ENCODE measurements at places on chromosomes 6 and 20. TPM values are rescaled to one million over a fixed set of nuclear protein-coding genes. Genes with fewer than 3 reads are reported as not detected.

The BANF2 gene
- total RNA-seq, result not detected

The RAB22A gene
- total RNA-seq, result 47.4 TPM

The C2 gene
- 1.1 TPM for total RNA-seq

The KHDC3L gene
- not detected for total RNA-seq

DNA sequence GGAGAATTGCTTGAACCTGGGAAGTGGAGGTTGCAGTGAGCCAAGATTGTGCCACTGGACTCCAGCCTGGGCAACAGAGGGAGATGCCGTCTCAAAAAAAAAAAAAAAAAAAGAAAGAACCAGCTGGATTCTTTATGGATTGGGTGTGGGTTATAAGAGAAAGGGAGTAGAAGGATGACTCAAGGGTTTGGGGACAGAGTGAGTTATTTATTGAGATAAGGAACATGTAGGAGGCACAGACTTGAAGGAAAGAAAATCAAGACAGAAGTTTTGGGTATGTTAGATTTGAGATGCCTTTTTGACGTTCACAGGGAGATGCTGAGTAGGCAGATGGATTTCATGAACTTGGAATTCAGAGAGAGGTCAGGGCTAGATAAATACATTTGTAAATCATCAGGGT, 47.6 kb downstream of the KIZ start:
- H3K4me1 ChIP-seq, result peaks cover 7% of the 10 kb centered on the region
- no peak overlapping the region for H3K4me3 ChIP-seq
- H3K27ac ChIP-seq, result no peak overlapping the region

GRCh38 chr6:45721665-45722064, 294.0 kb downstream of the CLIC5 start:
- no peaks in the 10 kb centered on the region for H3K36me3 ChIP-seq
- H3K27me3 ChIP-seq, result no peaks in the 10 kb centered on the region
- H3K4me3 ChIP-seq, result no peak overlapping the region
- no peak for DNase-seq

DNA sequence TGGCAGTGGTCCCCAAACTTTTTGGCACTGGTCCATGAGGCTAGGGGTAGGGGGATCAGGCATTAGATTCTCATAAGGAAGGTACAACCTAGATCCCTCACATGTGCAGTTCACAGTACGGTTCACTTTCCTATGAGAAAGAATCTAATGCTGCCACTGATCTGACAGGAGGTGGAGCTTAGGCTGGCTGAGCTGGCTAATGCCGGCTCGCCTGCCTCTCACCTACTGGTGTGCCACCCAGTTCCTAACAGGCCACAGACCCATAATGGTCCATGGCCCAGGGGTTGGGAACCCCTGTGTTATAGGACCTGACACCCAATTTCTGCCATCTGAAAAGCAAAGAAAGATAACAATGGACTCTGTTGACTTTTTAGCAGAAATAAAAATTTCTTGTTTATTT, 199.6 kb downstream of the GMPR start:
- no peaks in the 10 kb centered on the region for H3K27me3 ChIP-seq
- H3K27ac ChIP-seq, result no peak overlapping the region
- H3K4me1 ChIP-seq, result peaks cover 5% of the 10 kb centered on the region
- no peaks in the 10 kb centered on the region for H3K36me3 ChIP-seq

DNA sequence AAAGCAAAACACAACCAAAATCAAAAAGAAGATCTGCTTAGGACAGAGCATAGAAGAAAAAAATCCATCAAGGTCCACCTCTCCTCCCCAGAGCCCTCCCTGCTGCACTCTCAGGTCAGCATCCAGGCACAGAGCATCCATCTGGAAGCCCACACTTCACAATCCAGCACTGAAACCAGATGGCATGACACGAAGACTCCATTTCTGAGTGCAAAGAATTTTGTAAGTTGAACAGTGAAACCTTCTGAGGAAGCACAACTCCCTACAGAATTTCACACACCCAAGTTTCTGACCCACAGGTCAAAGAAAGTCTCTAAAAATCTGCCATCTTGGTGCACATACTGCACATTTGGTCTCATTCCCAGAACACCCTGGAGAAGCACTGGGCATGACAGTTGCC, 128.8 kb upstream of the STXBP5 start:
- no peak overlapping the region for H3K4me3 ChIP-seq
- no peaks in the 10 kb centered on the region for H3K27me3 ChIP-seq
- H3K27ac ChIP-seq, result no peak overlapping the region
- no peaks in the 10 kb centered on the region for H3K36me3 ChIP-seq

DNA sequence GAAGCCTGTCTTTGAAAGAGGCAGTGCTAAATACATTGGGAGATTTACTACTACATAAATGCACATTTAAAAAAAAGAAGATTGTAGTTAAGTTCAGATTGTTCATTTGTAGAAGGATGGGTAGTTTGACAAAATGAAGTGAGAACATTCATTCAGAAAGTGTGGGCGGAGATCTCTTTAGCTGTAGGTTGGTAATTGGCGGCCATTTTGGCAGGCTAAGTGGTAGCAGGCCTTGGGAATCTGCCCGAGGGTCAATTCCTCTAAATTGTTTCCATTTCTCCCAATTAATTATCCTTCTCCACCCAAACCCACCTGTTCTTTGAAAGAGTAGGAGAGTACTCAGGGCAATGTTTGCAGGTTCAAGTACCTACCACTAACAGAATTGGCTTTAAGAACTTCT, 17.9 kb downstream of the SOX4 start:
- DNase-seq, result no peak
- H3K27ac ChIP-seq, result no peak overlapping the region
- peaks cover 5% of the 10 kb centered on the region for H3K4me1 ChIP-seq
- no peaks in the 10 kb centered on the region for H3K27me3 ChIP-seq
- H3K4me3 ChIP-seq, result no peak overlapping the region

- H3K36me3 ChIP-seq, result peaks cover 3% of the 10 kb centered on the region
- no peak overlapping the region for H3K4me3 ChIP-seq
- H3K27me3 ChIP-seq, result no peaks in the 10 kb centered on the region
- no peak for DNase-seq
- peaks cover 10% of the 10 kb centered on the region for H3K4me1 ChIP-seq
Observed at GRCh38 chr6:158570681-158570962, 10.7 kb downstream of the TMEM181 start.

Data from PC-3 (cell line).